ENCODE measurements at places on chromosomes 3 and 15.

DNA sequence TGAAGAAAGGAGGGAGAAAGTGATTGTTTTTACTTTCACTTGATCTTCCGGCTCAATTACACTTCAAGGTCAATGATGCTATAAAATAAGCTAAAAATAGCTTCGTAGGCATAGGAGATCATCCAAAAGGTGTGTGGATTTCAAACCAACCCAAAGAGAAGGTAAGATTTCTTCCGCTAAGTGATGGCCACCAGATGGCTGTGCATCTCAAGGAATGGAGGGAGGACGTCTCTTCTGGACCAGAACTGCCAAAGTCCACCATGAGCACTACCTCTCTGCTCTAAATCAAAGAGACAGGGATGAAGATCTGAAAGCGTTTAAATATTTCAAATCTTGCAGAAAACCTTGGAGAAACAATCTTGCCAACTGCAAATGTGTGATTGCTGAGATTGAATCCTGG lies 199.1 kb upstream of the ZPLD1 start:
- no peak for DNase-seq

- DNase-seq, result no peak
Measured at GRCh38 chr3:50230794-50231125, 5.2 kb upstream of the GNAI2 start.

DNA sequence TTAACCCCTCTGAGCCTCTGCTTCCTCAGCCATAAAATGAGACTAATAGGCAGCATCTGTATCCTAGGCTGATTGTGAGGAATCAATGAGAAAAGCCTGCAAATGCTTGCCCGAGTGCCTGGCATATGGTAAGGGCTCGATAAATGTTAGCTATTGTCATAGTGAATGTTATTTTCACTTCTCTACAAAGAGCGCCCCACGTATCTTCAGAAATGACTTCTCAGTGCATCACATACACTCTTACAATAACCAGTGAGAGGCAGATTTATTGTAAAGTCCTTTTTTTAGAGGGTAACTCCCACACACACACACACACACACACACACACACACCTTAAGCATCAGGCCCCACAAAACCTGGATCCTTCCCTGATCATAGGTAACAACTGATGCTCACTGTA lies 60.5 kb upstream of the SPATA12 start:
- DNase-seq, result no peak

- no peak for DNase-seq
Measured at GRCh38 chr3:194964809-194965208, 279.1 kb downstream of the FAM43A start.

- no peak for DNase-seq
Measured at GRCh38 chr3:39221141-39221530, 28.7 kb upstream of the XIRP1 start.

DNA sequence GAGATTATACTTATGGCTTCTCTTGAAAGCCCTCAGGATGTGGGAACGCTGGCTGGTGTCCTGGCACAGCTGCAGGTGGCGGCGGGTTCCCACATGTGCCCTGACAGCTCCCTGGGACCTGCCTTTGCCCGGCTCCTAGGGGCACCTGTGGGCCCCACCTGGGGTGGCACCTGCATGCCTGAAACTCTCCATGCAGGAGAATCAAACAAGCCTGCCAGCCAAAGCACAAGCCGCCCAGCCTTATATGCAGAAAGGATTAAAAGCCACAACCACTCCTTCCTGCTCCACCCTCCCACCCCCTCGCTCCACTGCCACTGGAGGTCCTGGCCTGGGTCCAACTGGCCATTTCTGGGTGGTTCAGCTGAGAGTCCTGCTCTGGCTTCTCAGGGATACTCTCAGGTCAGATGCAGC lies 18.1 kb downstream of the TRPM1 start:
- no peak for DNase-seq

DNA sequence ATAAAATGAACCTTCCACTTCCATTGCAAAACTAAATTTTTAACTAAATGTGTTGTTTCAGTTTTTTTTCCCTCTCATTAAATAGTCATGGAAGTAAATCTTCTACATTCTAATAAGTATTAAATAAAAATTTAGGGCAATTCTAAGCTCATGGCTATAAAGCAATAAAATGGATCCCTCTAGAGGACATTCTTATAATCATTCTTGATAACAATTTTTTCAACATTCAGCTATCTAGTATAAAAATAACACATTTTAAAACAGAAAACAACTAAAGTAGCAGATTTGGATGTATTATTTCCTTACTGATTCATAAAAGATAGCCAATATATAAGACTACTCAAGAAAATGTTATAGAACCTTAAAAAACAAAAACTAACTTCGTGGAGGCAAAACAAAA lies 393.1 kb downstream of the PLOD2 start:
- DNase-seq, result no peak

- DNase-seq, result no peak
Measured at GRCh38 chr3:43317461-43318316, 31.3 kb downstream of the SNRK start.

- DNase-seq, result no peak
Measured at GRCh38 chr3:182246870-182247269, 535.1 kb downstream of the SOX2 start.

DNA sequence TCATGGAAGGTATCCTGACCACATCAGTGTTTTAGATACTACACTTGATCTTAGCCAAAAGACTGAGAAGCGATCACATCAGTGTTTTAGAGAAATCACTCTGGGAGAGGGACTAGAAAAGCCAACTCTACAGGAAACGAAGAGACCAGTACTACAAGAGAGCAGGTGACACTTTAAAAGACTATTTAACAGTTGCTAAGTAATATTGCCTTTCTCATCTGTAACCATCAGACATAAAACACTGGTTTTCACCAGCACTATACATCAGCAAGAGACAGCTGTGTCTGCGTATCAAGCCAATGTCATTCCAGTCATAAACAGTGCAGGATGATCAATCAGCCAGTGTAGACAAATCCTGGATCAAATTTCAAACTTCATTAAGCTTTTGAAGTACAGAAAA lies 66.7 kb downstream of the GLB1 start:
- DNase-seq, result no peak

DNA sequence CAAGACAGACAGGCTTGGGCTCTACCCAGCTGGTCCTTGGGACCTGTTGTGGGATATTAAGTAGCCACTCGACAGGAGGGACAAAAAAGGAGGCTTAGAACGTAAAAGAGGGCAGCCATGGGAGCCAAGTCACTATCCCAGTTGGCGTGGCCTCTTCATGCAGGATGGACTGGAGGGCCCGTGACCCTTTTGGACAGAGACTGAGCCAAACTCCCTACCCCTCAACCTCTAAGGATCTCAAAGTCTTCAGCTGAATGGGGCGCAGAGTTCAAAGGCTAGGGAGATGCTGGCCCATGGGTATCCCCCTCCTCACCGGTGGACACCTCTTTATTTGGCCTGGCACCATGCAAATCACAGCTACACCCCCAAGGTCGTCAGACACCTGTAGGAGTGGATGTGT lies 57.8 kb upstream of the SEC13 start:
- no peak for DNase-seq

- DNase-seq, result no peak
Measured at GRCh38 chr3:50862221-50862620, 187.5 kb downstream of the DOCK3 start.

- DNase-seq, result no peak
Measured at GRCh38 chr15:70121624-70122302, 24.0 kb upstream of the TLE3 start.

- DNase-seq, result no peak
Measured at GRCh38 chr3:129747992-129748391, 141.5 kb upstream of the PLXND1 start.

GRCh38 chr3:164024786-164025185 lies 1053.5 kb downstream of the SI start:
- no peak for DNase-seq

DNA sequence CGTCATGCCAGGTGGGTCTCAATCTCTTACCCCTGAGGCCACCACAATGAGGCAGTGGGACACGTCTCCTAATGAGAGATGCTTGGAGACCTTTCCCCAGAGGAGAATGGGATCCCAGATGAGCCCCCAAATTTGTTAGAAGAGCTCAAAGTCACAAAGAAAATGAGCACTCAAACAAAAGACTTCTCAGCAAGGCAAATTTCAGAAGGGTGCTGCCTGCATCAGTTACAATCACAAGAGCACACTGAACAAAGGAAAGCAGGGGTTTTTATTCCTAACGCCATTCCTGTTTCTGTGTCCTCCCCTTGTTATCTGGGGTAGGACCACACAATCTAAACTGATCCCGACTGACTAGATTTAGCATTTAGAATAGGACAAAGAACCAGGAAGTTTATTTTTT lies 50.1 kb downstream of the DLG1 start:
- no peak for DNase-seq

GRCh38 chr3:124246949-124247348 lies 255.0 kb upstream of the ROPN1 start:
- DNase-seq, result no peak

- DNase-seq, result no peak
Measured at GRCh38 chr3:12471241-12471640, 13.0 kb upstream of the TSEN2 start.

DNA sequence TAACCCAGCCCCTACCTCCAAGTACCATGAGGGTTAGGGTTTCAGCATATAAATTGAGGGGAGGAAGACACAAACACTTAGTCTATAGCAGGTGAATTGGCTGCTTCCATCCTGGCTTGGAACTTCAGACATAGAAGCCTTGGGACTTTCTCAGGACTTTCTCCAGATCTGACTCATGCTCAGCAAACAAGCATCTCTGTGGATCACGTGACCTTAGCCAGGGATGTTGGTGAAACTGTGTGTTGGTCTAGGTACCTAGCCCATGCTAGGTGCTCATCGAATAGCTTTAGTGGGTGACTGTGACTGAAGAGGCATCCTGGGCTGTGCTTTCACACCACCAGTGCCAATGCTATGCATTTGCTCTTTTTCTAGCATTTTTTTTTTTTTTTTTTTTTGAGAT lies 58.9 kb downstream of the CD47 start:
- DNase-seq, result no peak

DNA sequence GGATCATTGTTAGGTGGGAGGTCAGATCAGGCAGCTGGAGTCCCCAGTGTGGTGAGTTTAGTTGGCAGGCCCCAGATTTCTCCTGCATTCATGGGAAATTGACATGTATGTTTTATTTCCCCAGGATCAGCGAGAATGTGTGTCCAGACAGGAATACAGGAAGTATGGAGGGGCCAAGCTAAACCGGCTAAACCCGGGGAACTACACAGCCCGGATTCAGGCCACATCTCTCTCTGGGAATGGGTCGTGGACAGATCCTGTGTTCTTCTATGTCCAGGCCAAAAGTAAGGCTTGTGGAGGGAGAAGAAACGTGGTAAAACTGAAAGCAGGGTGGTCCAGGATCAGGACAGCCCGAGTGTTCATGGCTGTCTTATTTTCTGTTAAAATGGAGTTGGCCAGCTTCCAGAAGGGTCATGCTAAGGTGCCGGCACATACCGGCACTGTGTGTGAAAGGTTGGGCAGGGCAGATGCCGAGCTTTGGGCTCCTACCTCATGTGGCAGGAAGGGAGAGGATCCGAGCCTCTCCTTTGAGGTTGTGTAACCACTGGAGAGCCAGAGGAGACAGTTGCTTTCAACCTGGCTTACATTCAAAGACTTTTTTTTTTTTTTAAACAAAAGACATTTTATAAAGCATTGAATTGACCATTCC lies 83.1 kb downstream of the PGPEP1L start:
- DNase-seq, result no peak

GRCh38 chr3:66236281-66236680 lies 15.5 kb downstream of the SLC25A26 start:
- no peak for DNase-seq

DNA sequence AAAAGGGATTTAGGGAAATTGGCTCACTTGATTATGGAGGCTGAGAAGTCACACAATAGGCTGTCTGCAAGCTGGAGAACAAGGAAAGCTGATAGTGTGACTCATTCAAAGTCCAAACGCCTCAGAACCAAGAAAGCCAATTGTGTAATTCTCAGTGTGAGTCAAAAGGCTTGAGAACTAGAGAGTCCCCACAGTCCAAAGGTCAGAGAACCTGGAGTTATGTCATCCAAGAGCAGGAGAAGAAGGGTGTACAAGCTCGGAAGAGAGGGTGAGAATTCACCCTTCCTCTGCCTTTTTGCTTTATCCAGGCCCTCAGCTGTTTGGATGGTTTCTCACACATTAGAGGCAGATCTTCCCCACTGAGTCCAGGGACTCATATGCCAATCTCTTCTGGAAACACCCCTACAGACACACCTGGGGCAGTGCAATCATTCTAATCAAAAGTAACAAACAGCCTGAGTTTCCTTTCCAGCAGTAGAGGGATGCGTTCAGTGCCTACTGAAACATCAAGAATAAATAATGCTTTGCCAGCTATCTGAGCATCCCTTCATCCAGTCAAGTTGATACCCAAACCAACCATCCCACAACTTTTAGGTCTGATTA lies 271.5 kb downstream of the SATB1 start:
- peak; percentile 8 for DNase-seq

- DNase-seq, result no peak
Measured at GRCh38 chr15:73440571-73440970, 2.4 kb upstream of the REC114 start.

GRCh38 chr15:45402955-45403877 lies 24.9 kb upstream of the GATM start:
- DNase-seq, result peak; percentile 17

DNA sequence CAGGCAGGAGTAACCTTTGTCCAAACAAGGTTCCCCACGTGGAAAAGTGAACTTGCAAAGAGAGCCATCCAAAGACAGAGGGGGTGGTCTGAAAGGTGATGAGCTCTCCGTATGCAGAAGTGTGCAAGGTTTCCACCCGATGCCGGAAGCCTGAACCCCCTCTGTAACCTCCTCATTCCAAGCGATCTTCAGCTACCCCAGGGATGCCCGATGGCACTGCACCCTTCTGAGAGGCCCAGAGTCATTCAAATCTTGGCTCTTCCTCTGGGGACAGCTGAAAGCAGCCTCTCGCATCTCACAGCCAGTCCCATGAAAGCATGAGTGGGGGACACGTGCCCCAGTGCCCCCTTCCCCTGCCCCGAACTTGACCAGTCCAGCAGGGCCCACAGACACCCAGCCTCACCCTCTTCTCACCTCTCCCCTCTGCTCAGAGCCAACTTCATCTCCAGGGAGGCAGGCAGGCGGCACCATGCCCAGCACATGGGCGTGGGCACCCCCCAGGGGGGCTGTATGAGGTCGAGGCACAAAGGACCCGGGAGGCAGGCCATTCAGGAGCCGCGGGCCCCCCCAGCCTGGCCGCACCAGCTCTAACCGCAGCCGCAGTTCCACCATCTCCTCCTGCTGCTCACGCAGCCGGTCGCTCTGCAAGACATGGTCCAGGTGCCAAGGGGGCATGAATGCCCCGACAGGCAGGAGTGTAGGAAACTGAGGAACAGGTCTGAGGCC lies 8.7 kb downstream of the KIF7 start:
- DNase-seq, result no peak
